GOT3 (cell line): ENCODE measurements at places on chromosomes 12 and 14.

DNA sequence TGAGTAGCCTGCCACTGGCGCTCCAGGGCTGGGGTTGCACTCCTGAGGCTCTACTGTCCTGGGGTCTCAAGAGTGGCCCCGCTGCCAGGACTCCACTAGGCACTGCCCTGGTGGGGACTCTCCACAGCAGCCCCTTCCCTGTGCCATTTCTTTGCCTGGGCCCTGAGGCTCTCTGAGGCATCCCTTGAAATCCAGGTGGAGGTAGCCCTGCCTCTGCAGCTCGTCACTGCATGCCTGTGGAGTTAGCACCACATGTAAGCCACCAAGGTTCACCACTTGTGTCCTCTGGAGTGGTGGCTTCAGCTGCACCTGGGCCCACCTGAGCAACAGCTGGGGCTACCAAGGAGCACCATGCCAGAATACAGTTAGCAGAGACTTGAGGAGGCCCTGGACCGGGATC lies 39.9 kb upstream of the BATF start:
- no peak for DNase-seq

- DNase-seq, result no peak
These were observed 230.4 kb downstream of the SSPN start for GRCh38 chr12:26425587-26426260.

DNA sequence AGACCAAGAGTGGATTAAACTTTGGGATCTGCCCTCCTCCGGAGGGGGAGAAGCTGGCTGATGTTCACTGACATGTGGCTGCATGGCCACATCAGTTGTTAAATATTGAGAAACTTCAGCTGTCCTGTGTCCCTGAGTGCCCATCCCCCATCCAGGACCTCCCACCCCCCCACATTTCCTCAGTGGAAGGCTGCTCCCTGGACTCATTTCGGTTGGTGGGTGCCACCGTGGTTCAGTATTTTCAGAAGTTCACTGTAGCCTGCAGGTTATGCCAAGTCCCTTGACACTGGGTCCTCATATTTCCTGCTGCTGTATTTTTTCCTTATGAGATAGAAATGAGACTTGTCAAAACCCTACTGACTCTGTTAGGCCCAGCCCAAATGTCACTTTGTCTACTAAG lies 302.4 kb downstream of the CACNA1C start:
- no peak for DNase-seq

GRCh38 chr12:51911788-51912711 lies 4.7 kb downstream of the ACVRL1 start:
- no peak for DNase-seq

- DNase-seq, result no peak
These were observed 319.4 kb downstream of the CACNA1C start for GRCh38 chr12:2372178-2372577.

GRCh38 chr14:29278301-29279263 lies 512.0 kb downstream of the FOXG1 start:
- no peak for DNase-seq
